NCI-H1048 (cell line): ENCODE measurements at places on chromosomes 13 and 19.

DNA sequence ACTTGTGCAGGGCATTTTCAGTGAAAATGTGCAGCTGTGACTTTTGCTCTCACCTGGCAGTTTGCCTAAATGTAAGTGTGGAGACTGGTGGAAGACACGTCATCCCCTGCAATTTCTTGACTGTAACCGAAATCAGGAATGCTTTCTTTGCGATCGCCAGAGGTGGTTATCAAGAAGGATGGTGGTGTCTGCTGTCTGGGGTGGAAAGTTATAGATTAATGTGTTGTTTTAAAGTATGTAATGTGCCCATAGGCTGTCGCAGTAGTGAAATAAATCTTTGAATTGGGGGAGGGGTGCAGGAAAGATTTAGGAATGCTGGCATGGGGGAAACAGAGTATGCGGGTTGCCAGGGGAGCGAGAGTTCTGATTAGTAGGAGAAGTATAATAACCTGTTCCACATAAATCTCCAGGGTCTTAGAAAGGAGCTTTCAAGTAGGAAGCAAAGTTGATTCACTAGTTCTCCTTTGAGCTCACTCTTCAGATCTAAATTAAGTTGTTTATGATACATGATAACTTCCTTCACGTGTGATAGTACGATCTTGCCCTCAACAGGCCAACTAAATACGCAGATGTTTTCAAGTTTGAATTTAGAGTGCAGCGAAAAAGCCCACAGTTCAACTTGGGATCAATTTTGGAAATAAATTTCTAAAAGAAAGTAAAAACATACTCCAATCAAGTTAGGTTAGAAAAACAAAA lies 1520.0 kb upstream of the SLC10A2 start:
- no peak for DNase-seq

DNA sequence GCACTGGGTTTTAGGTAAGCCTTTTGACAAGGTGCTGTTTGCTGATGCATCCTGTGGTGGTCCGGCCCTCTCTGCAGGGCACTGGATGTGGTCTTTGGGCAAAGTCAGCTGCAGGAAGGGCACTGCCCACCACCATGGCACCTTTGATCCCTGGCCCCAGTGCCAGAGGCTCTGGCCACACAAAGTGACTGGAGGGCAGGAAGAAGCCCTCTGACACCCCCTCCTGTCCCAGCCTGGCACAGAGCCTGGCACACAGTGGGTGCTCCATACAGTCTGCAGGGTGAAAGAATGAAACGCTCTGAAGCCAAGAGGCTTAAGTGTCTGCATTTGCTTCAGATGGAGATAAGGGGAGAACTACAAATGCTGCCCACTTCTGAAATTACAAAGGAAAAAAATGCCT lies 47.6 kb upstream of the CNMD start:
- no peak for DNase-seq

- no peak for DNase-seq
Measured at GRCh38 chr13:29483211-29483610, 112.3 kb downstream of the SLC7A1 start.

DNA sequence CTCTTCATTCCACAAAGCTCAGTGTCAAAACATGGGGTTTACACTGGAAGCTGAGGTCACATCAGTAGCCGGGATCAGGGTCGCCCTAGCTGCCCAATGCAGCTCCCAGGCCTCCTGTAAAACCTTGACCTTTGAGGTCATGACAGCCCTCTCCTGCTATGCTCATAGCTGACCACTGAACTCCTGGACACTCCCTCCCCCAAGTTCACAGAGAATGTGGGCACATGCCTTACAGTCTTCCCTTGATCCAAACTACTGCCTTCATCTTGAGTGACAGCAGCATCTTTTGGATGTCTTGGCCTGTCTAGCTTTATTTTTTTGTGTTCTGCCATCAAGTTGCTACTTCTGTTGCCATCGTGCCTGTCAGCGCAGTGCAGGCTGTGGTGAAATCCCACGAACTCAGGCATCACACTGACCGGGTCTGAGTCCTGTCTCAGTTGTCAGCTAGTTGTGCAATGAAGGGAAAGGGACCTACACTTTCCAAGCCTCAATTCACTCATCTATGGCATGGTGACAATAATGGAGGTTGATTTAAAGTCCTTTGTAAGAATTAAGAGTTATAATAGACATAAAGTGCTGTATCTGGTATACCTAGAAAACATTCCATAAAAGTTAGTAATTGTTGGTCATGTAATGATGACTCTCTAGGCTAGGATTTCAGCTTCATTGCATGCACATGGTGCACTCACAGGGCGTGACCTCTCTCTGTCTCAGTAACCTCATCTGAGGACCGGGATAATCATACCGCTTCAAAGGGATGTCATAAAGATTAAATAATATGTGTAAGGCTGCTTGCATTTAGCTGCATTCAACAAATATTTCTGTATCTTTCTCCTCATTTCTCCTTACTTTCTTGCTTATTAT lies 16.4 kb upstream of the ALOX5AP start:
- DNase-seq: no peak

- no peak for DNase-seq
Measured at GRCh38 chr13:113203507-113204377, 4.7 kb downstream of the PCID2 start.

- no peak for DNase-seq
Measured at GRCh38 chr19:51138549-51138979, 3.5 kb upstream of the SIGLEC7 start.

- DNase-seq: no peak
Measured at GRCh38 chr13:65133094-65133493, 2097.0 kb downstream of the PCDH9 start.

DNA sequence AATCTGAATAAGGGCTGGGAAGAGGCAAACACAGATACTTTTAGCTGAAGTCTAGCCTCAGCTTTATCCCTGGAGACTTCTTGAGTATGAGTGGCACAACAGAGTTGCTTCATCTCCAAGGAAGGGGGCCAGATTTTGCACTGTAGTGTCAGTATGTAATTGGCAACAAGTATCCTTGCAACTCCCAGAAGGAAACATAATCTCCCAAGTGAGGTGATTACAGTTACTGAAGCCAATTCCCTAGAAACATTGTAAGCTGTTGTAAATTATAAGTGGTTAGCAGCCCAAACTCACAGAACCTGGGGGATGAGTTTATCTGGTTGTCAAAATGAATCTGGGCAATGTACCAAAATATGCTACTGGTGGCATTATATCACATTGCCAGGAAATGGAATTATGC lies 2065.7 kb upstream of the PCDH20 start:
- no peak for DNase-seq

DNA sequence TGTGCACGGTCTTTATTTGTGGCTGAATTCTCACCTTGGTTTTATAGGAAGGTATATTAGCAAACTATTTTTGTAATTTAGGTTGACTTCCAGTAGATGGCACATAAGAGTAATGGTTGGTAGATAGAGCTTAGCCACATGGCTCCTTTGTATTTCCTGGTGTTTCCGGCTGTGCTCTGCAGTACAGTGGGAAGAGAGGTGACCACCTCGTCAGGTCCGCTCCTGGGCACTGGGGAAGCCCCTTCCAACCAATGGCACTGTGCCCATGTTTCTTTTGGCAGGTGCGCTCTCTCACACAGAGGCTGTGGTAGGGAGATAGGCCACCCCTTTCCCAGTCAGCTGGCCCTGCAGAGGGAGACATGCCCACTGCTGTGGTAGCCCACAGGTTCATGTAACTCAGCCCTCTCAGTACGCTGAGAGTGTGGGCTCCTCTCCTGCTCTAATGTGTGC lies 74.3 kb upstream of the ATP12A start:
- no peak for DNase-seq

DNA sequence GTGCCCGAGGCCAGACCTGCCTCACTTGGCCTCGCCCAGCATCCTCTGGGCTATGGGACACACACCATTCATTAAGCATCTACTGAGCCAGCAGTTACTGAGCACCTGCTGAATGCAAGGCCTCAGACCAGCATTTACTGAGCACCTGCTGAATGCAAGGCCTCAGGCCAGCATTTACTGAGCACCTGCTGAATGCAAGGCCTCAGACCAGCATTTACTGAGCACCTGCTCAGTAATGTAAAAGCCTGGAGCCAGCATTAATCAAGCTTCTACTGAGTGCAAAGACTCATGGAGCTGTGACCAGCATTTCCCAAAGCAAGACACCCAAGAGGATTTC lies 3.7 kb downstream of the ATP8B3 start:
- DNase-seq: no peak

- no peak for DNase-seq
Measured at GRCh38 chr13:30759748-30760147, 24.4 kb downstream of the ALOX5AP start.

GRCh38 chr19:16554776-16555175 lies 12.5 kb upstream of the CHERP start:
- DNase-seq: no peak

GRCh38 chr13:109817591-109818535 lies 31.5 kb upstream of the IRS2 start:
- no peak for DNase-seq

DNA sequence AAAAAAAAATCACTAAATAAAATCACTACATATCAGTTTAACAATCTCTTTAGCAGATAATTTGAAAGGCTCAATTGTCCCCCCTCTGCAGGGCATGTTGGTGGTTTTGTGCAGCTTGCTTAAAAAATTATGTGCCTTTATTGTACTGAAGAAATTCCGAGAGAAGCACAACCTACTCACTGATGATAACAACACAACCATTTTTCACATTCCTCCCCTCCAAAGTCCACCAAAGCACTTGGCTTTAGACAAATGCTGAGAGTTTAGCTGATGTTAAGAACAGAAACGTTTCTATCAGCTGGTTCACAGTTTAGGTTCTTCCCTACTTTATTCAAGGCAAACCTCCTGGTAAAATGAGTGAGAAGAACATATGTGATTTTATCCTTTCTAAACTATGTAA lies 923 bp downstream of the DOCK9 start:
- no peak for DNase-seq

GRCh38 chr19:54430306-54431254 lies 15.3 kb downstream of the TTYH1 start:
- DNase-seq: no peak

DNA sequence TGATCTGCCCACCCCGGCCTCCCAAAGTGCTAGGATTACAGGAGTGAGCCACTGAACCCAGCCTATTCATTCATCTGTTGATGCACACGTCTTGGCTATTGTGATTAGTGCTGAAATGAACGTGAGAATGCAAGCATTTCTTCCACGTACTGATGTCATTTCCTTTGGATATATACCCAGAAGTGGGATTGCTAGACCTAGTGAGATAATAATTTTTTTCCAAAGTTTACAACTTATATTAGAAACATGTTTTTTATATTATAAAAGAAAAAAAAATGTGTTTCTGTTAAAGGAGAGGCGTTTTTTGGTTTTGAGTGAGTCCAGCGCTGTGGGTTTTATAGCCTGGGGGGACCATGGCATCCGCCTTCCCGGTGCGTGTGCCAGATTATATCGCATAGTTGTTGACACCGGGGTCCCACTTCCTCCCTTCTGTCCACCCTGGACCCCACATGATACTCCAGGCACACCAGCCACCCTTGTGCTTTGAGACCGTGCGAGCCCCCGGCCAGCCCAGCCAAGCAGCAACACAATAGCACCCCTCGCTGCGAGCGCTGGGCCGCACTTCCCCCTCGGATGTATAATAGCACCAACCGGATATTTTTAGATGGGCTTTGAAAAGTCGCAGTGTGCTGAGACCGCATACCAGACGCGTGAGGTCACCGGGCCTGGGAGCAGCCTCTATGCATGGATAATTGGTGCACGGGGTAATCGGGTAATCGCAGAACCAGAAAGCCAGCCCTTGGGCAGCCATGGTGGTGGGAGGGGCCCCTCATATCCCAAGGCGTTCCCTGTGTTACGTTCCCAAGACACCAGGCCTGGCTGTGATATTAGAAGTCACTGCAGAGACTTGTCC lies 59.6 kb downstream of the MYO9B start:
- DNase-seq: peak; percentile 77

DNA sequence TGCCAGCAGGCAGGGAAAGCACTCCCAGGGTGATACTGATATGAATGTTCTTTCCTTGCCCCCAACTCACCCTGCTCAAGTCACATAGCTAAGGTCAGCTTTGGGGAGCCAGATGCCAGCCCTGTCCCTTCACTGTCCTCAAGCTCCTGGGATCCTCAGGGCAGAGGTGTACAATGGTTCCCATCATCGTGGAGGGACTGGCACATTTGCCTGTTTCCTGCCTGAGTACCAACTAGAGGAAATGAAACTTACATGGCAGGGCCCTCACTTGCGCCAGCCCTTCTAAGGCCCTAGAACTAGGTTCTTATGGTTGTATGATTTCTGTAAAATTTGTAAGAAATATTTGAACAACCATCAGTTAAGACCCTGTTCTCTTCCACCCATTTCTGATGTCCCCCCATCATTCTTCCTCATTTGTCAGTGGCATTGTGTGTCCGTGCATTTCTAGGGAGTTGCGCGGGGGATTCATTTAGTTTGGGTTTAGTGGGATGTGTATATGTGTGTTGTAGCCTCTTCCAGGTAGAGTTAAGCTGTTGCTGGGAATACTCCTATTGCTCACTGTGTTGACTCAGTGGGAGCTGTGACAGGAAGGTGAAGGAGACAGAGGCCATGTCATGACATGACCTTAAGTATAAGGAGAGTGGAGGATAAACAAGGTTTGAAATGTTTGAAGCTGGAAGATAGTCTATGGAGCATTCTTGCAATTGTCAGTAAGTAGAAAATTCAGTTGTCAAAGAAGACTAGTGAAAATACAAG lies 41.3 kb upstream of the RCBTB2 start:
- no peak for DNase-seq

GRCh38 chr19:7013678-7014077 lies 7.6 kb downstream of the MBD3L2B start:
- no peak for DNase-seq

DNA sequence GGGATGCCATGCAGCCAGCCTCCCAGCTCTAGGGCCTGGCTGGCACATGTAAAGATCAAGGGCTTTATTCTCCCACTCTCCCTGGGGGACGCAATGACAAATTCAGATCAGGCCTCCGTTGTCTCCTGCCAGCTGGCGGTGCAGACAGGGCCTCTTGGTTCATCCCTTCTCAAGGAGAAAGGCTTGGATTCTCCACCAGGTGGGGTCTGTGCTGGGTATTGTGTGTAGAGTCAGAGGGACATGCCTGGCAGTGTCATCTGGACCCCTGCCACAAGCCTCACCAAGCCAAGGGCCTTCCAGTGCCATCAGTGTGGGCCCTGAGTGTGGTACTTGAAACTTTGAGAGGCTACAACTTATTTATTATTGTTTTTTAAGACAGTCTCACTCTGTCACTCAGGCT lies 8.4 kb upstream of the PTPRS start:
- no peak for DNase-seq

GRCh38 chr19:5934774-5935472 lies 20.9 kb downstream of the CAPS start:
- no peak for DNase-seq

DNA sequence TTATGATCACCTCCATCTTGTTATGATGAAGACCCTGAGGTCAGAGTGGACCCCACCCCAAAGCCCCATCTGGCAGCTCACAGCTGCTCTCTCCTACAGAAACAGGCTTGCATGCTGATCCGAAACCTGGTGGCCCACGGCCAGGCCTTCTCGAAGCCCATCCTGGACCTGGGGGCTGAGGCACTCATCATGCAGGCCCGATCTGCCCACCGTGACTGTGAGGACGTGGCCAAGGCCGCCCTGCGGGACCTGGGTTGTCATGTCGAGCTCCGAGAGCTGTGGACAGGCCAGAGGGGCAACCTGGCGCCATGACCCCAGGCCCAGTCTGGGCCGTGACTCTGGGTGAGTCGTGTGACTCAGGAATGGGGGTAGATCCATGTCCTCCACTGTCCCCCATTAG lies 6.5 kb upstream of the SLC25A42 start:
- no peak for DNase-seq
